ENCODE measurements at places on chromosomes 5 and 9.

- no peak overlapping the region for H3K27ac ChIP-seq
- H3K36me3 ChIP-seq, result no peaks in the 10 kb centered on the region
- no peak for DNase-seq
- H3K4me1 ChIP-seq, result no peaks in the 10 kb centered on the region
- no peaks in the 10 kb centered on the region for H3K27me3 ChIP-seq
- no peak overlapping the region for H3K4me3 ChIP-seq
Observed at GRCh38 chr5:163893281-163893680, 387.9 kb downstream of the MAT2B start.

DNA sequence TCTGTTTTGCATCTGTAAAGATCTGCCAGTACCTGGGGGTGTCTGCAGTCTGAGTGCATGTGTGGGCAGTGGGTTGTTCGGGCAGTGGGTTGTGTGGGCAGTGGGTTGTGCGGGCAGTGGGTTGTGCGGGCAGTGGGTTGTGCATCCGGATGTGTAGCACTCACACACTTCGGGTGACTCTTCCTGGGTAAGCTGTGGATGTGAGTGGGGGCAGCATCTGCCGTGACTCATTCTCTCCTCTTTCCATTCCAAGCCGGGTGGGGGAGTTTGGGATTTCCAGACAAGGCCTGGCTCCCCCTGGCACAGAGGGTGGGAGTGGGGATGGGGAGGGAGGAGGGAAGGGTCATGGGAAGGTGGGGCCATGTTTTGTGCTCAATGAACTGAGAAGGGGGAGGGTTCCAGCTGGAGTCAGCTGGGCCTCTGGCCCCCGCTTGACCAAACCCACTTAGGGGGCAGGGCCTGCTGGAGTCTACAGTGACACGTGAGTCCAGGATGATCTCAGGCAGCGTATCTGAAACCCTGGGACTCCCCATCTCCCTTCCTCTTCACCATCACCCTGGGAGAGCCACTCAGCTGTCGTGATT lies 8.3 kb downstream of the CRB2 start:
- H3K4me3 ChIP-seq, result no peak overlapping the region
- H3K36me3 ChIP-seq, result no peaks in the 10 kb centered on the region
- H3K27ac ChIP-seq, result no peak overlapping the region
- DNase-seq, result no peak
- peaks cover 8% of the 10 kb centered on the region for H3K4me1 ChIP-seq

GRCh38 chr5:118862596-118862995 lies 125.8 kb downstream of the DTWD2 start:
- H3K36me3 ChIP-seq, result no peaks in the 10 kb centered on the region
- no peaks in the 10 kb centered on the region for H3K27me3 ChIP-seq
- H3K4me3 ChIP-seq, result no peak overlapping the region
- H3K27ac ChIP-seq, result no peak overlapping the region
- no peak for DNase-seq

GRCh38 chr5:82812575-82812974 lies 264.6 kb downstream of the TMEM167A start:
- H3K27ac ChIP-seq, result no peak overlapping the region
- H3K4me3 ChIP-seq, result no peak overlapping the region
- H3K27me3 ChIP-seq, result peaks cover 1% of the 10 kb centered on the region
- DNase-seq, result no peak

- H3K4me1 ChIP-seq, result peaks cover 46% of the 10 kb centered on the region
- peak overlapping the region; percentile 39 for H3K27ac ChIP-seq
- H3K36me3 ChIP-seq, result peaks cover 18% of the 10 kb centered on the region
- DNase-seq, result no peak
- peaks cover 4% of the 10 kb centered on the region for H3K27me3 ChIP-seq
- H3K4me3 ChIP-seq, result no peak overlapping the region
Observed at GRCh38 chr5:76406014-76406413, 2.9 kb downstream of the IQGAP2 start.

DNA sequence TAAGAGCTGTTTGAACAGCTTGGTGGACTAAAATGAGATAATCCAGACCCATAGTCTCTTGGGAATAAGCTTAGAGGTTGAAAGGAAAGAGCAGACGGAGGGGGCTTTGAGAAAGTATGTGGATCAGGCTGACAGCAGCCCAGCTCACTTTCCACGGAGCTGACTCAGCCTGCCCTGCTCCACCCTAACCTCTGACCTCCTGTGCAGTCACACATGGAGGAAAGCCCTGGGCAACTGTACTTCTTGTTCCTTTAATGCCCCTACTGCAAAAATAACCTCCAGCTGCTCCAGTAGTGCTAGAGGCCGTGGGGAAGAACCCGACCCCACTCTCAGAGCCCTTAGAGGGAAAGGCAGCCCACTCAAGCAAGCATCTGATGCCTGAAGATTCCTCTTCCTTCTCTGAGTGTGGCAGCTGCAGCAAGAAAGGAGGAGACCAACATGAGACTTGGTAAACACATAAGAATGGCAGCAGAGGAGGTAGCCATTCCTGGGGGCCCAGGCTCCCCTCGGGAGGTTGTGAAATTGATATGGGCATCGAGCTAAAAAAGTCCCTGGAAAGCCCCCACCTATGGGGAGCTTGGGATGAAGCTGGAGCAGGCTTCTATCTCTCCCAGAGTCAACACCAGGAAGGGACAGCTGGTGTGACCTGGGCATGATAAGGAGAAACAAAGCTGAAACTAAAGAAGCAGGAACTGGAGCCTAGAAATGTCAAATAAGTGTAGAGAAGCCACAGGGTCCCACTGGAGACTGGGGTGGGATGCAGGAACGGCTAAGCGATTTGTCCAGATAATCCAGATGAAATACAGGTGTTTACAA lies 204.3 kb downstream of the PIK3R1 start:
- H3K36me3 ChIP-seq, result no peaks in the 10 kb centered on the region
- no peak overlapping the region for H3K27ac ChIP-seq
- no peak overlapping the region for H3K4me3 ChIP-seq

GRCh38 chr5:135276151-135276550 lies 122.9 kb downstream of the MACROH2A1 start:
- no peaks in the 10 kb centered on the region for H3K36me3 ChIP-seq
- H3K4me3 ChIP-seq, result no peak overlapping the region
- H3K27ac ChIP-seq, result no peak overlapping the region
- H3K27me3 ChIP-seq, result peaks cover 31% of the 10 kb centered on the region

GRCh38 chr5:81965524-81965923 lies 6.3 kb upstream of the ATG10 start:
- peaks cover 9% of the 10 kb centered on the region for H3K27me3 ChIP-seq
- H3K4me1 ChIP-seq, result peaks cover 4% of the 10 kb centered on the region
- no peak for DNase-seq
- H3K4me3 ChIP-seq, result no peak overlapping the region
- no peak overlapping the region for H3K27ac ChIP-seq
- H3K36me3 ChIP-seq, result no peaks in the 10 kb centered on the region

GRCh38 chr9:6965566-6965965 lies 207.8 kb downstream of the KDM4C start:
- H3K27ac ChIP-seq, result no peak overlapping the region
- H3K4me3 ChIP-seq, result no peak overlapping the region
- DNase-seq, result no peak
- peaks cover 2% of the 10 kb centered on the region for H3K36me3 ChIP-seq

GRCh38 chr9:120571443-120572257 lies 8.3 kb downstream of the CDK5RAP2 start:
- DNase-seq, result no peak
- H3K27ac ChIP-seq, result no peak overlapping the region
- no peaks in the 10 kb centered on the region for H3K27me3 ChIP-seq
- no peak overlapping the region for H3K4me3 ChIP-seq
- H3K36me3 ChIP-seq, result peaks cover 56% of the 10 kb centered on the region
- peaks cover 21% of the 10 kb centered on the region for H3K4me1 ChIP-seq

DNA sequence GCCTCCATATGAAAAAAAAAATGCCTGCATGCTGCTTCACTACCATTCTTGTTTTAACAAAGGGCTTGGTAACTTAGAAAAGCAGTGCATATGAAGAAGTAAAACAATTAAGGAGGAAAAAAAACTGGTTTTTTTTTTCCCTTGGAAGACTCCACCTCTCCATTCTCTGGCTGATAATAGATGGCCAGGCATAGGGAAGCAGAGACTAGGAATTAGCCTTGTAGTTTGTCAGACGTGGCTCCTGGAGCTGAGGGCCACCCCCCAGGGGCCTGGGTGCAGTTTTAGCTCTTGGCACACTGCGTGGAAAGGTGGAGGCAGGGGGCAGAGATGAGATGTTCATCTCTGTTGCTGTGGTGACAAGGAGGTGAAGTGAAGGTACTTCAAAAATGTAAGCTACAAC lies 42.7 kb downstream of the WDR36 start:
- H3K27ac ChIP-seq, result no peak overlapping the region
- no peaks in the 10 kb centered on the region for H3K27me3 ChIP-seq
- H3K4me3 ChIP-seq, result no peak overlapping the region
- H3K4me1 ChIP-seq, result peaks cover 15% of the 10 kb centered on the region
- H3K36me3 ChIP-seq, result peaks cover 3% of the 10 kb centered on the region

GRCh38 chr5:79107020-79107796 lies 4.4 kb upstream of the BHMT start:
- H3K27me3 ChIP-seq, result peaks cover 57% of the 10 kb centered on the region
- H3K4me1 ChIP-seq, result peaks cover 3% of the 10 kb centered on the region
- no peak overlapping the region for H3K4me3 ChIP-seq
- H3K27ac ChIP-seq, result no peak overlapping the region
- DNase-seq, result no peak
- H3K36me3 ChIP-seq, result no peaks in the 10 kb centered on the region

DNA sequence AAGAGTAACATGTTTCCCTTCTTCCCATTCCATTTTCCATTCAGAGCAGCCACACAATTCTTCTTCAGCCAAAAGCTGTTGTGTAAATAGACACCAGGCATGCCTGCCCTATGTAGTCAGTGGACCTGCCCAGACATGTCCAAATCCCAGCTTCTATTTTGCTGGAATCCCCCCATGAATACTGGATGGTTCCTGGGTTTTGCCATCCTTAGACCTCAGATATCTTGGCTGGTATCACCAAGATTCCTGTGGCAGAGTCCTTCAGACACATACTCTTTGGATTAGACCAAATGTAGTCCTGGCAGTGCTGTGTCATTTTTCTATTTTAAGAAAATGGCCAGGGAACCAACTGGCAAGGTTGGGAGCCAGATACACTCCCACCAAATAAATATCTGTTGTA lies 10.3 kb downstream of the FST start:
- no peak overlapping the region for H3K27ac ChIP-seq
- H3K4me1 ChIP-seq, result peaks cover 3% of the 10 kb centered on the region
- DNase-seq, result no peak
- H3K36me3 ChIP-seq, result no peaks in the 10 kb centered on the region
- no peak overlapping the region for H3K4me3 ChIP-seq

Measured in activated T-helper 2 cell treated with anti-CD3 and anti-CD28 coated beads, Interferon-gamma antibody, Interleukin-2, Interleukin-4, amounts not matched to agents 10 μg/mL and 5 μg/mL and 100 μg/mL, durations not matched to agents 14 hours and 24 hours and 36 hours (primary cell).